ENCODE measurements at places on chromosomes 13 and 19.

DNA sequence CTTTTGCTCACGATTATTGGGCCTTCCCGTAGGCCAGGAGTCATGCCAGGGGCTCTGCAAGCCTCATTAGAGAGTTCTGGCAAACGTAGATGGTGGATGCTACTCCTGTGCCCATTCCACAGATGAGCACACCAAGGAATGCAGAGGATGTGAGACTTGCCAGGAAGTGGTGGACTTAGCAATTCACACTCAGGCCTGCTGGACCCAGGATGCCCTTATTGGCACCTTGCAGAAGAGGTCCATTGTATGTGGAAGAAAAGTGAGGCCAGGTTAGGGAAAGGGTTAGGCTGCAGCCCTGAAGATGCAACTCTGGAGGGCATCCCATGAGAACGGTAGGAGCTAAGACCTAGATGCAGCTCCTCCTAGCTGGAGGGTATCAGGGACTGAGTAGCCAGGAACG, 5.9 kb downstream of the UNC13A start:
- DNase-seq, result no peak

GRCh38 chr13:103859952-103860351, 793.7 kb upstream of the SLC10A2 start:
- no peak for DNase-seq

- DNase-seq, result peak; percentile 88
Measured at GRCh38 chr19:18058208-18059009, 28.3 kb downstream of the IL12RB1 start.

- no peak for DNase-seq
Measured at GRCh38 chr13:40619479-40619814, 47.0 kb downstream of the FOXO1 start.

GRCh38 chr19:36627057-36627456, 21.9 kb downstream of the ZNF382 start:
- no peak for DNase-seq

Data from astrocyte of the hippocampus (primary cell).